ENCODE measurements at places on chromosomes 4 and X.

DNA sequence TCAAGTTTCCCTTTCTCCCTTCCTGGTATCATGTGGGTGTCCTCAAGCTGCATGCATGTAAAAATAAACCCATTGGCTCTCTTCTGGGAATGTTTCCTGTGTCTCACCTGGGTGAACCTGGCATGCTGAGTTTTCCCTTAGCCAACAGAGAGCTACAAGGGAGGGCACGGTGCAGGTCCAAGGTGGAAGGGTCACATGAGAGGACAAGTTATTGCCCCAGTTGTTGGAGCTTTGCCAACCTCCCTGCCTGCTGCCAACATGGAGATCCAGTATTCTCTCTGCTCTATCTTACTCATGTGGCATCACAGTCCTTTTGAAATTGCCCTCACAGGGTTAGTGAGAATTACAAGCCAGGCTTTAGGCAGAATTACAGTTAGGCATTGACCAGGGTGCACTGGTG lies 196.1 kb upstream of the GYPA start:
- no peak for DNase-seq

DNA sequence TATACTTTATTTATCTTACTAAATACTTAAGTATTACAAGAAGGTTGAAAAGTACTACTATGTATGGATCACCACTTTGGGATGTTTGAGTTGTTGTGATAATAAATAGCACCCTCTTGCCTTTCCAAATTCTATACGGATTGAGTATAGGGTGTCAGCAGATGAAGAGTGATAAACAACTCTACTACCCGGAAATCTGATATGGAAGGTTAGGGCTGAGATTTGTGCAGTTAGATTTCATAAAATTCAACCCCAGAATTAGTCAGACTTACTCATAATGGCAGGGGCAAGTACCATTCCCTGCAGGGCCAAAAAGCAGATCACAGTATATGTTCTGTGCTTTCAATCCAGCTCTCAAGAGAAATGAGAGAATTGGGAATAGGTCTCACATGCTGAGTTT lies 1008.9 kb upstream of the PCDH7 start:
- DNase-seq, result no peak

- DNase-seq, result no peak
Measured at GRCh38 chr4:66294638-66295037, 624.3 kb upstream of the EPHA5 start.

- DNase-seq, result peak; percentile 4
Measured at GRCh38 chrX:125378205-125378604, 58.5 kb downstream of the TEX13C start.

GRCh38 chr4:185825737-185826136 lies 13.7 kb upstream of the SORBS2 start:
- no peak for DNase-seq

DNA sequence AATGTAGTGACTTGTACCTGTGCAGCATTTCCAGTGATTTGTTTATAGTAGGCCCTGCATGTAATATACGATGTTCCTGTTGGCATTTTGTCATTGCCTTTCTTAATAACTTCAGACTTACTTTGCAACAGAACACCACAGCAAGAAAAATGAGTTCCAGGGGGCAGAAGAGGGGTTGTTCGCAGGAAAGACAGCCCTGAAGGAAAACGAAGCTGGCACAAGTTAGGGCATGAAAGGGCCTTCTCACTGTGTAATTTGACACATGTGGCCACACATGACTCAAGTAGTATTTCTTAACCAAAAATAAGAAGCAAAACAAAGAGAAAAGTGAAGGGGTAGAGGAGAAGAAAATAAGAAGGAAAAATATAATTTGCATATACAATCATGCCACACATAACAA lies 265.8 kb upstream of the SMIM31 start:
- no peak for DNase-seq

DNA sequence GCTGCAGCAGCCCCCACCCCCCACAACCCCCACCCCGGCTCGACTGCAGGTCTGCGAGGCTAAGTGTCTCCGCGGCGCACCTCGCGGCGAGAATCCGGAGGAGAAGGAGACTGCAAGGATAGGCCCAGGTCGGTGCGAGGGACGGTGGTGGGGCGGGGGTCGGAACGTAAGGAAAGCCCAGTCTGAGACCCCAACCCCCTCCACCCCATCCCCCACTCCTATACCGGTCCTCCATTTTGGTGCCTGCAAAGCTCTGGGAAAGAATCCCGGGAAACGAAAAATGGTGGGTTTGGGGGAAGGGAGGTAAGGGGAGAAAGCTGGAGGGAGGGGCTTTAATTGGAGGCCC lies 614 bp downstream of the BEX3 start:
- no peak for DNase-seq

DNA sequence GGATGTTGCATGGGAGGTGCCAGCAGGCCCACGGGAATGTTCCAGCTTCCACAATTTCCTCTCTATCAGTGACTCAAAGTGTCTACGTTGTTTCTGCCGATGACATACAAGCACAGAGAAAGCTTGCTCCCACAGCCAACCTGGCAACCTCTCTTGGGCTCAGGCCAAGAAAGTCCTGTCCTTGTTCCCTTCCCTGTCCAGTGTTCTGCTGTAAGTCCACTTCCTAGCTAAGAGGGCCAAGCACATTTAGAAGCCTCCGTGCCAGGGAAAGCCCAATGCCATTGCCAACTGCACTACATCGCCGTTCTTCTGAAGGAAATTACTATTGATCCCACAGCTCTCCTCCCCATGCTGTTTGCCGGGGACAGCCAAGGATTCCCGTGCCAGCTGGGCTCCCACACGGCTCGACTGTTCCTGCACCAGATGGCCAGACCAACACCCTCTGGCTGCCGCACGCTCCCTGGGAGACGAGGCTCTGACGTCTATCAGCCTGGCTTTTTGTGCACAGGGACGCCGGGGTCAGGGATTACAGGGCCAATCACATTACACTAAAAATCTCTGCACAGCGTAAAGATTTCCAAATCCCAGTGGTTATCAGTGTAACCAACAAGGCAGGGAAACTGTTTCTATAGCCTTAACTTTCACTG lies 284.0 kb downstream of the BCOR start:
- DNase-seq, result no peak

- no peak for DNase-seq
Measured at GRCh38 chrX:130841776-130842175, 61.2 kb downstream of the ENOX2 start.

- DNase-seq, result no peak
Measured at GRCh38 chr4:21769404-21770147, 179.0 kb downstream of the KCNIP4 start.

- DNase-seq, result no peak
Measured at GRCh38 chr4:147785129-147785528, 53.2 kb downstream of the ARHGAP10 start.
